ENCODE measurements at places on chromosomes 3 and 15. TPM values are rescaled to one million over a fixed set of nuclear protein-coding genes. Genes with fewer than 3 reads are reported as not detected.

NOP10 gene
- 248 TPM for total RNA-seq

GRCh38 chr3:53109190-53109589 lies 21.0 kb downstream of the RFT1 start:
- peaks cover 30% of the 10 kb centered on the region for H3K36me3 ChIP-seq
- DNase-seq = no peak
- no peak overlapping the region for H3K27ac ChIP-seq
- peaks cover 3% of the 10 kb centered on the region for H3K4me1 ChIP-seq

SHC4 gene
- 2.9 TPM for total RNA-seq

DNA sequence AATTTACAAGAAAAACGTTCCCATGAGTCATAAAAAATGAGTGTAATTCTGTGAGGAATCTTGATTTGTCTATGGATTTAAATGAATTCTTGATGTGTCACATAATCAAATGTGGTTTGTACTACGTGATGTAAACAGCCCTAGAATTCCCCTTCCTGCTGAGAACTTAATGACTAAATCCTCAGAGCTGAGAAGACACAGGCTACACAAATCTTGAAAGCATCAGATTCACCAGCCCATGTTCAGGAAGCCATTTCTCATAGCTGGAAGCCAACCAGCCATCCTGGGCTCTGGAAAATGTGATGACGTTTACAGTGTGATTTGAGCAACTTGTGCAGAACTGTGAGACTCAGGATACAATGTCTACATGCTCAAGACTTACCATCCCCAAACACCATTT lies 193.7 kb upstream of the MME start:
- H3K27ac ChIP-seq = peak overlapping the region; percentile 96
- peak; percentile 81 for DNase-seq
- H3K36me3 ChIP-seq = no peaks in the 10 kb centered on the region
- peaks cover 21% of the 10 kb centered on the region for H3K4me1 ChIP-seq
- H3K4me3 ChIP-seq = no peak overlapping the region

LAMB2 gene
- 171 TPM for total RNA-seq

GRCh38 chr3:138297059-138297607 lies 32.5 kb downstream of the NME9 start:
- H3K4me3 ChIP-seq = no peak overlapping the region
- H3K36me3 ChIP-seq = peaks cover 11% of the 10 kb centered on the region
- no peaks in the 10 kb centered on the region for H3K27me3 ChIP-seq
- no peak for DNase-seq
- no peak overlapping the region for H3K27ac ChIP-seq
- H3K4me1 ChIP-seq = no peaks in the 10 kb centered on the region

DNA sequence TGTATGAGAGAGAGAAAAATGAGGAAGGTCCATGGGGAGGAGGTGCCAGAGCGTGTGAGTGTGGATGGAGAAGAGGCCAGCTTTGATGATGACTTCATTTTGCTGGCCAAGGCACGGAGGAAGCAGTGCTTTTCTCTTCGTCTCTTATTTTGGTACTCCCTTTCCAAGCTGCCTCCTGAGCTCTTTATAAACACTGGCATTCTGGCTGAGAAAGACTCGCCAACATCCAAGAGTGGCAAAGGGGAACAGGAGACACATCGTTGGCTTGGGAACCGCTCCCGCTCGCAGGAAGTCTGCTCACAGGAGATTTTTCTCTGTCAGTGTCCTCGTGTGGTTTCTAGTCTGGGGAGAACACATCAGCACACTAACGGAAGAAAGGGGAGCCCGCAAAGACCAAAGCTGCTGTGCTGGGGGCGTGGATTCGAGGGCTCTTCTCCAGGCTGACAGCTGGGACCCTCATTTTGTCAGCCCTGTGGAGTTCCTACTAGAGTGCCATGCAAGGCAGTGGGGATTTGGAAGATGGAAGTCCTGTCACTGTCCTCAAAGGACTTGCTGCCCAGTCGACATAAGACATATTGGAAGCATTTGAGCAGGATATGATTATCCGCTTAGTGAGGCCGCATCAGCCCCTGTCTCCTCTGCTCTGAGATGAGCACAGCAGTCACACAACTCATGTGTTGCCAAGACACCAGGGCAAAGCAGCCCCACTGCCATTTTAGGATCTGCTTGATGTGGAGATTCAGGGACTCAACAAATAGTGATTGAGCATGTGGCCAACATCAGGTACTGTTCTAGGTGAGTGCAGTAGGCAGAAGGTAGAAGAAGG lies 8.0 kb upstream of the SEMA4B start:
- no peak overlapping the region for H3K27ac ChIP-seq

DNA sequence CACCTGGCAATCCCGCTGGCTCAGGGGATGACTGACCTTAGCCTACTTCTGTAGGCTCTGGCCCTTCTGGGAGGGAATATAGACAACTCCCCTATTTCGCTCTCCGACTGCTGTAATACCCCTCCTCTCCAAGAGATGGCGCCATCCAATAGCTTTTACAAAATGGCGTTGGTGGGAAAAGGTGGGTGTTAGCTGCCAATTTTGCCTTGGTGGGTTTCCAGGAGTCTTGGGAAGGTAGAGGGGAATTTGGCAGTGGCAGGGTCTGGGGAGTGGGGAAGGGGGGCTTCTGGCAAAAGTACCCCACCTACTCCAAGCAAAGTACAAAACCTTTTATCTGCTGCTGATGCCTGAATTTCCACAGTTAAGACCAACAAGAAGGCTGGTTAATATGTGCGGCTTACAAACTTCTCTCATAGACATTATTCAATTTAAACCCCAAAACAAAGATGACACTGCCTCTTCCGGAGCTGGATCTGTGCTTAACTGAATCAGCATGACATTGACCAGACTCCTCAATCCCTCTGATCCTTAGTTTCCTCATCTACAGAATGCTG lies 62.1 kb downstream of the RASGRF1 start:
- H3K4me3 ChIP-seq = no peak overlapping the region
- H3K27ac ChIP-seq = no peak overlapping the region
- no peaks in the 10 kb centered on the region for H3K4me1 ChIP-seq
- no peaks in the 10 kb centered on the region for H3K27me3 ChIP-seq
- H3K36me3 ChIP-seq = no peaks in the 10 kb centered on the region

HRH1 gene
- total RNA-seq = 15.9 TPM

- H3K27me3 ChIP-seq = no peaks in the 10 kb centered on the region
- H3K4me3 ChIP-seq = no peak overlapping the region
- H3K27ac ChIP-seq = no peak overlapping the region
- H3K36me3 ChIP-seq = no peaks in the 10 kb centered on the region
- peaks cover 27% of the 10 kb centered on the region for H3K4me1 ChIP-seq
- DNase-seq = no peak
Measured at GRCh38 chr15:79939399-79939798, 31.6 kb downstream of the BCL2A1 start.

ENTPD3 gene
- total RNA-seq = not detected

DNA sequence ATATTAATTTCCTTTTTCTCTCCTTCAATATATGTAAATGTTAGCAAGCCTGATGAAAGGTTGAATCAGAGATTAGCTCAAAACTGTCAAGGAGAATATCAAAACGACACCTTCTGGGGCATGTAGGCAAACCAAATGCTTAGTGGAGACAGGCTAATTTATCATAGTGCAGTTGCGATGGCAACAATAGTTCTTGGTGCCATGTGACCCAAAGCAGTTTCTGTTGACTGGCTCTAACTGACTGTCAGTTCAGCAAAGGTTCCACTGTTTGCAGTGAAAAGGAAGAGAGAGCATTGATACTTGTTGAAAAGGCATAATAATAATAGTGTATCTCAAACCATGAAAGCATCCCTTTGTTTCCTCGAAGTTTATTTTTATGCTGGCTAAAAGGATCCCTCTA lies 513.9 kb downstream of the NLGN1 start:
- no peaks in the 10 kb centered on the region for H3K4me1 ChIP-seq
- H3K27ac ChIP-seq = no peak overlapping the region
- no peaks in the 10 kb centered on the region for H3K27me3 ChIP-seq
- no peak for DNase-seq

APBA2 gene
- 53.3 TPM for total RNA-seq

DNA sequence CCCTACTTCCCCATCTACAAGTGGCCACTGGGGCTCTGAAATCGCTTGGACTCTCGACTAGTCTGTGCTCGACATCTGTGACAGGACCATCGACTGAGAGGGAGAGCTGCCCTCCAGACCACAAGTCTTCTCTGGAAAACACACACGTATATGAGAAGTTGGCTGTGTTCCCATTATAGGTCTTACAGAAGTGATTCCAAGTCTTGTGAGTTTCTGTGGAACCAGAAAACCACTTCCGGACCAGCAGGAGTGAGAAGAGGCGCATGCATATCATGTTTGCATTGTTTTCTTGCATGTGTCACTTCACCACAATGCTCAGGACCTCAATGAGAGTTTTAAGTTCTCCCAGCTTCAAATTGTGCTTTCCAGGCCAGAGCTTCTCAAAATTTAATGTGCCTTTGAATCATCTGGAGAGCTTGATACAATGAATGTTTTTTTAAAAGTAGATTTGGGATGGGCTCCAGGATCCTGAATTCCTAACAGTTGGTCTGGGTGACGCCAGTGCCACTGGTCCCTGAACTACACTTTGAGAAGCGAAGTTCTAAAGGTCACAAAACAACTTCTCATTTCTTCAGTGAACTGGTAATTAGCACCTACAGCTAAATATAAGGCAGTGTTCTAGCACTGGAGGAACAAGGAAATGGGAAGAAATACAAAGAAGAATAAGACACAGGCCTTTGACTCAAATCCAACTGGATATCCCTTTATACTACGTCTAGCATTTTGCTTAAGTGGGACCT lies 15.7 kb downstream of the LIPC start:
- no peaks in the 10 kb centered on the region for H3K36me3 ChIP-seq
- peaks cover 54% of the 10 kb centered on the region for H3K4me1 ChIP-seq
- no peaks in the 10 kb centered on the region for H3K27me3 ChIP-seq
- DNase-seq = peak; percentile 94
- peak overlapping the region; percentile 79 for H3K27ac ChIP-seq
- H3K4me3 ChIP-seq = no peak overlapping the region

DNA sequence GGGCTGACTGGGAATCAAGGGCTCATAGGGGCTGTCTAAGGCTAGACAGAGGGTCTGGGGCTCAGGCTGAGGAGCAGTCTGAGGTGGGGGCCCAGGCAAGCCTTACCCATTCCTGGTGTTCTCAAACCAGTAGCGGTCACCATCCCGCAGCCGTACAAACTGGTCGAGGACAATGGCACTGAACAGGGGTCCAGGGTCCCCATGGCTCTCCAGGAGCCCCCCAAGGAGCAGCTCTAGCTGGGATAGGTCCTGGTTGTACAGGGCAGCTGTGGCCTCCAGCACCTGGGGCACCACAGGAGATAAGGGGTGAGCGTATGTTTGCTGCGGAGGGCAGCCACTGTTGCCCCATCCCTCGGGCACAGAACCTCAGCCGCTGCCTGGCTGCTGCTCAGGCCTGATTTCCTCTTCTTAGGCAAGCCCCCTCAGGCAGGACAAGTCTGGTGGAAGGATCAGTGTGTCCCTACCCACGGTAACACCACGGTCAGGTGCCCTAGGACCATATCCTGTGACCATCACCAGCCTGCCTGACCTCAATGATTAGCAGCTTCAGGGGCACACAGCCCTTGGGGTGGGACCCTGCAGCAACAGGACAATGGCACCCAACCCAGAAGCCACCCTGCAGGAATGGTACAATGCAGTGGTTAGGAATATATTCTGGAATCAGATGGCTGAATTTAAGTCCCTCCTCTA lies 5.9 kb downstream of the DUOX2 start:
- no peak overlapping the region for H3K4me3 ChIP-seq
- DNase-seq = no peak
- no peaks in the 10 kb centered on the region for H3K36me3 ChIP-seq
- no peak overlapping the region for H3K27ac ChIP-seq
- H3K27me3 ChIP-seq = peaks cover 15% of the 10 kb centered on the region
- H3K4me1 ChIP-seq = no peaks in the 10 kb centered on the region
